IMR-90 (cell line): ENCODE measurements at places on chromosomes 3 and 15.

GRCh38 chr15:62850791-62851291 lies 191.7 kb upstream of the TPM1 start:
- peak; percentile 76 for DNase-seq

DNA sequence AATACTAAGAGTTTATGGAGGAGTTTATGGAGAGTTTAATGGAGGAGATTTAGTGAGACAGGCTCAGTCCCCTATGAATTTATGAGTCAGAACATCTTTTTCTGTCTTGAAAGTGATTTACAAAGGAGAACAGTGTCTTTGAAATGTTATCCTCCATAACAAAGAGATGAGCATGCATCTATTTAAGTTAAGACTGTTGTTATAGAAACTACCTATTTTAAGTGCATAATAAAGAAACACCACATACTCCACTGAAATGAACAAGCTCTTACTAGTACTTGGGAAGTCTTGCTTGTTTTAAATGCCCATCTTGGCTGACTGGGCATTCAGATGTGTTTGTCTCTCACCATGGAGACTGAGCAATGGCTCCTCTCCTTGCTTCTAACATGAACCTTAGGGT lies 118.7 kb upstream of the ACP3 start:
- DNase-seq = no peak

DNA sequence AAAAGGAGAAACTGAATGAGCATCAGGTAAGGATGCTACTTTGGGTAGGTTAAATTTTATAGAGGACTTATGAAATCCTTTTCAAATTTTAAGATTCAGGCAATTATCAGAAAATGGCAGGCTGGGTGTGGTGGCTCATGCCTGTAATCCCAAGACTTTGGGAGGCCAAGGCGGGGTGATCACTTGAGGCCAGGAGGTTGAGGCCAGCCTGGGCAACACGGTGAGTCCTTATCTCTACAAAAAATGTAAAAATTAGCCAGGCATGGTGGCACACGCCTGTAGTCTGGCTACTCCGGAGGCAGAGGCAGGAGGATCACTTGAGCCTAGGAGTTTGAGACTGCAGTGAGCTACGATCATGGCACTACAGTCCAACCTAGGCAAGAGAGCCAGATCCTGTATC lies 23.1 kb downstream of the DCUN1D1 start:
- DNase-seq = no peak

DNA sequence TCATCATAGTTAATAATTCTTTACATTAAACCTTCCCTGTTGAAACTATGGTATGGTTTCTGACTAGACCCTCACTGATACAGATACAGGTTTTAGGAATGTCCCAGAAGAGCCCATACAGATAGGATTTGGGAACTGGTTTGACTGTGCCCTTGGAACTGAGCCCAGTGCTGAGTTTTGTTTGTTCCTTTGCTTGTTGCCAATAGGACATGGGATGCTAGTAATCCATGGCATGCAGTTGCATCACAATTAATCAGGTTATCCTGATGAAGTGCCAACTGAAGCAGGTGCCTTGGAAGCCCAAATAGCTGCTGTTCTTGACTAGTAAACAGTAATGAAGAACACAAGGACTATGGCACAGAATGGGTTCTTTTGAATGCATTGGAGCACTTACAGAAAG lies 230.6 kb downstream of the NEK10 start:
- DNase-seq = no peak

DNA sequence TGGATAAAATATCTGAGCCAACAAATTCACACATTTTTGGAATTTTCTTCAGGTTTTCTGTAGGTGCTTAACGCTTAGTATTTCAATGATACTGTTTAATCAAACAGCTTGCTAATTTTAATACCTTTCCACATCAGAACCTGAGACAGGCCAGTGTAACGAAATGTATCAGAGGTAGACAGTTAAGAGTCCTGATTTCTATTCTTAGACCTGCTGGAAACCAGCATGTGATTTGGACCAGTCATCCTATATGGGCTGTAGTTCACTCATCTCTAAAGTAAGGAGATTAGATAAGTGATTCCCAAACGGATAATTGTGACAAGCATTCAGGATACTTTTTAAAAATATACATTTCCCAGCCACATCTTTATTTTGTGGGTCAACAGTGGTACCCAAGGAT lies 18.4 kb downstream of the ARL6IP5 start:
- DNase-seq = no peak

- no peak for DNase-seq
Measured at GRCh38 chr15:88617790-88618189, 3.4 kb upstream of the AEN start.

DNA sequence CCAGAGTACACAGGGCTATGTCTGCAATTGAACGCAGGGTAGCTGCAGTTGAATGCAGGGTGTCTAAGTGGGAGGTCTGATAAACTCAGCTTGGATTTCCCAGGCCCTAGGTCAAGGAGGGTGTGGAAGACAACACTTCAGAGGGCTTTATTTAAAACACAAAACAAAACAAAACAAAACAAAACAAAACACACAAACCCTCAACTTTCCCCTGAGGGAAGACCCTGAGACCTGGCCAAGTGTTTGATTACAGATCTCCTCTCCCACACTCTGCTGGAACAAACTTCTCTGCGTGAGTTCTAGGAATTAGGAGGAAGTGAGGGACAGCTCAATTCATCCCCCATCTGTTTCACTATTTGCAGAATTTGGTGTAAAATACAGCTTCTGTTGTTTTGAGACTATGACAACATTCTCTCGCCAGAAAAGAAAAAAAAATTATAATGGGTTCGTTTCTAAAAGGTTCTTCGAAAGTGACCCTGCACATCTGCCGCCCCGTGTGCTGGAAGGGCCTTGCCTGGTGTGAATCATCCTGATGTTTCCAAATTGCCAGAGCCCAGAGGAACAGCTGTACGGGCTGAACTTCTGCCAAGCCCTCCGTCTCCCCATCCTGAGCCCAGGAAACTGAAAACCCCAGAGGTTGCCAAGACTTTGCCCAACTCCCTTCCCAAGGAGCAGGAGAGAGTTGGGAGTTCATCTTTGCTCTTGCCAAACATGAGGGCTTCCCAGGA lies 73.3 kb upstream of the RAD18 start:
- peak; percentile 9 for DNase-seq
